Stimulated activated CD4-positive, alpha-beta T cell treated with anti-CD3 and anti-CD28 coated beads, Interleukin-4, amount 100 ng/mL, for 48 hours (primary cell): ENCODE measurements at places on chromosomes 5 and 9.

- no peak for DNase-seq
Observed at GRCh38 chr5:151952238-151952637, 27.6 kb upstream of the GLRA1 start.

DNA sequence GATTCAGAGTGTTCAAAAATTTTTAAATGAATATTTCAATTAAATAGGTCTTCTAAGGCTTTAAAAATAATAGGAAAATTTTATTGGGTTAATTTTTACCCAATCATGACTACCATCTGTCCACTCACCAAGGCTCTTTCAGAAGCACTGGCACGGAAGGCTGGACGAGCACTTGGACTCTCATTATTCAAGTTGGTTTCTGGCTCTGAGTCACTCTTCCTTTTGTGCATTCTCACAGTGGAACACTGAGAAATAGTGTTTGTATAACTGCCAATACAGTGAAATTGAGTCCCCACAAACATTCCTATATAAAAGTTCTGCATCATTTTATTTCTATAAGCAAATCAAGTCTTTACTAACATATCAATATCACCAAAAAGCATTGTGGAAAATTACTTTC, 1149.0 kb downstream of the EFNA5 start:
- DNase-seq = no peak

DNA sequence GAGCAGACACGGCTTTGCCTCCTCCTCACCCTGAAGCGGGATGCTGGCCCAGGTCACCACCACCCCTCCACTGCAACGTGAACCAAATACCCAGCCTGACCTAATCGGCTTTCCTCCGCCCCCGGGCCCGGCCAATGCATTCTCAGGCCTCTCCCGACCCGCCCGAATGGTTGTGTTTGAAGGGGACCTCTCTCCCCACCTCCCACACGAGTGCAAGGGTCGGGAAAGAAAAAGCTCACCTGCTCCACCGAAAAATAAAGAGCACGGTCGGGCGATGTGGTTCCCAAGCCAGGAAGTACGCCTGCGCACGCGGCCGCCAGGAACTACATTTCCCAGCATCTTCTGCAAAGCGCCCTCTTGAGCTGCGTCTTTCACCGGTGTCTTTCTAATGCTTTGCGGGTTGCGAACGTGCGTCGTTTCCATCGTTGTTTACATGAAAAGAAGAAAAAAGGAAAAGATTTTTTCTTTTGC, at the start of gene ZNF883:
Gene ZNF883, minus strand, starts transcription at position 282 of the 471 bp plus-strand sequence.
- peak; percentile 15 for DNase-seq

DNA sequence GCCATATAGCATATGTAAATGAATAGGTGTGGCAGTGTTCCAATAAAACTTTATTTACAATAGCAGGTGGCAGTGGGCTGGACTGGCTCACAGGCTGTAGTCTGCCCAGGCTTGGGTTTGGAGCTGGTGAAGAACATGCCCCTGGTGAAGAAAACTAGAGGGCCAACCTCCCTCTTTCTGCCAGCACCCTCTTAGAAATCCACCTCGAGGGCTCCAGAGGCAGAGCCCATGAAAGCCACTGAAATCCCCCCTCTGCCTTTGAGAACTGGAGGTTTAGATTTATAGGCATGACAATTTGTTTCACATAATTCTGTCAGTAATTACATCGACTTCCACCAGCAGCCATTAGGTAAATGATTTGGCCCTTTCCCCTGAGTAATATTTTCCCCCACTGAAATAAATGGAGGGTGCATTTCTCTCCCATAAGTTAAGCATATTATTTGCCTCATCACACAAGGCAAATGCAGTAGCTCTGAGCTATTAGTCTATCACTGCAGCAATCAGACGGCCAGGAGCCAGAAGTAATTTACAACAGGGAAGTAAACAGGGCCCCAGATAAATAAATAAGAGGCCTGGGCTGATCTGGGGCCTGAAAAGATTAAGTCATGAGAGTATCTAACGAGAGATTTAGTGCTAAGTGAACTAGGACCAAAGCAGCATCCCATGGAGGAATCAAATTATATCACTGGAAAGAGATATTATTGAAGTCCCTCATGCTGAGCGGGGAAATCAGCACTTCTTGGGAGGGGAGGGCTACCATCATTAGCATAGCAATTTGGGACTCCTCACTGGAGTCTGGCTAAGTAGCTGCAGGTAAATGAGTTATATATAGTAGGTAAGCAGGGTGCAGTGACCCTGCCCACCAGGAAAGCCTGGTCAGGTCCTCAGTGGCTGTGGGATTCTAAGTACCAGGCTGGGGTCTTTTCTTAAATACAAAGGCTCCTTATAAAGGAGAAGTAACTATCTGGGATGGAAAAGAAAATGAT, 123.9 kb downstream of the SLIT3 start:
- no peak for DNase-seq

DNA sequence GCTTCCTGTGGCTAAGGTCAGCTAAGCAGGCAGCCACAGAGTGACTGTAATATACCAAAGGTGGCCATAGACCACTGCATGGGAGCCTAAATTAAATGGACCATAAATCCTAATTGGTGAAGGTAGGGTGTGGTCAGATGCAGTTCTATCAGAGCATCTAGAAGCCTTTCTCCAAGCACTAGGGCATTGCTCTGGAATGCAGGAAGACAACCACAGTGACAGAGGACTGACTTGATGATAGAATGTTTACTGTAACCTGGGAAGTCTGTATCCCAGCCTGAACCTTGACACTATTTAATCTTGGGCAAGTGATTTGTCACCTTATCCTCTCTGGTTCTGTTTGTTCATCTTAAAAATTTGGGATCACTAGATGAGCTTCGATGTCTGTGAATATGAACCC, 2.3 kb downstream of the FBXO38 start:
- DNase-seq = no peak

DNA sequence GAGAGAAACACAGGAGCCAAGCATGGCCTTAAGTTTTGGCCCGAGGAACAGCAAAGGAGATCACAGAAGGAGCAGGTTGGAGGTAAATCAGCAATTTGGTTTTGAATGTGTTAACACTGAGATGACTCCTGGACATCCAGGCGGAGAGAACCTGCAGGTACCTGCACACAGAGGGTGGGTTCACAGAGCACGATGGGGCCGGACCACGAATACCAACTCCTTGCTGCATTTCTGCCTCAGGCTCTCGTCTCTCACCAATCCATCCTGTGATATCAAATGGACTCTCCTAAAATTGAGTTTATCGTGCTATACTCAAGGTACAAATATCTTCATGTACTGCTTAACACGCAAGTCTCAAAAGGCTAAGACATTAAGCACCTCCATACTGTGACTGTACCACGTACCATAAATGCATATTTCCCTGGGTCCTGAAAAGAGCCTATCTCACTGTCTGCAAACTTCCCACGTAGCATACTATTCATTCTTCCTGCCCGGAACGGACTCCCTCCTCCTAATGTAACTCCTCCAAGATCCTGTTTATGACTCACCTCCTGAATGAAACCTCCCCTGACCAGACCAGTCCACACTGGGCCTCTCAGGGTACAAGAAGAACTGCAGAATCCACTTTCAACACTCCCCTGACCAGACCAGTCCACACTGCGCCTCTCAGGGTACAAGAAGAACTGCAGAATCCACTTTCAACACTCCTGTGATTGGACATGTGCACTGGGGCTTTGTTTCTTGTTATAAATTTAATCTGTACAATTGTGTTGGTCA, 380.8 kb upstream of the RFX3 start:
- no peak for DNase-seq

- DNase-seq = no peak
Observed at GRCh38 chr5:61941637-61942036, 364.4 kb upstream of the KIF2A start.

DNA sequence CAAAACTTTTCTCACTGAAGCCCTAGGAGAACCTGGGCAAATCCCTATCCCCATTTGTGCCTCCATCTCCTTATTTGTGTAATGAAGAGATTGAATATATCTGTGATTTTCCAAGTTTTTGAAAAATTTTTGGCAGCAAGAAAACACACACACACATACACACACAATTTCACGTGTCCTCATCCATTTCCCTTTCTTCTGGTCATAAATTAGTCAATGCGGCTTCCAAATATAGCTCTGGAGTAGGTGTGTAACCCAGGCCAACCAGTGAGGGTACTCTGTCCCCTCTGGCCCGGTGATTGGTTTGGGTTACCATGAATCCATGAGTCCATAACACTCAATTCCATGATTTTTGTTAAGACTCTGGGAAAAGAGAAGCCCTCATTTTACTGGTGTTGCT, 12.7 kb downstream of the CSF1R start:
- no peak for DNase-seq

DNA sequence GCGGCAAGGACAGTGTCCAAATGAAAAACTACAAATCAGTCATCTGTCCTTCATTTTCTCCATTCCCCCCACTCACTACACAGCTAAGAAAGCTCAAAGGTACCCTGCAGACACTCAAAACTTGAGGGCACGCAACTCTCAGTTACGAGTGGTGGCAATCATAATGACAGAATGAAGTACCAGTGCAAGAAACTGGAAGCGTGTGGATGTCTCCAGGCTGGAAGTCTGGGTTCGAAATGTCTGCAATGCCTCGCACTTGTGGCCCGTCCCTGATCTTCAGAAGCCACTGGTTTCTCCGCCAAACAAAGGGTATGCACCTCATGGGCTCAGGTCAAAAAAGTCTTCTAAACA, 597 bp upstream of the CENPH start:
- no peak for DNase-seq

DNA sequence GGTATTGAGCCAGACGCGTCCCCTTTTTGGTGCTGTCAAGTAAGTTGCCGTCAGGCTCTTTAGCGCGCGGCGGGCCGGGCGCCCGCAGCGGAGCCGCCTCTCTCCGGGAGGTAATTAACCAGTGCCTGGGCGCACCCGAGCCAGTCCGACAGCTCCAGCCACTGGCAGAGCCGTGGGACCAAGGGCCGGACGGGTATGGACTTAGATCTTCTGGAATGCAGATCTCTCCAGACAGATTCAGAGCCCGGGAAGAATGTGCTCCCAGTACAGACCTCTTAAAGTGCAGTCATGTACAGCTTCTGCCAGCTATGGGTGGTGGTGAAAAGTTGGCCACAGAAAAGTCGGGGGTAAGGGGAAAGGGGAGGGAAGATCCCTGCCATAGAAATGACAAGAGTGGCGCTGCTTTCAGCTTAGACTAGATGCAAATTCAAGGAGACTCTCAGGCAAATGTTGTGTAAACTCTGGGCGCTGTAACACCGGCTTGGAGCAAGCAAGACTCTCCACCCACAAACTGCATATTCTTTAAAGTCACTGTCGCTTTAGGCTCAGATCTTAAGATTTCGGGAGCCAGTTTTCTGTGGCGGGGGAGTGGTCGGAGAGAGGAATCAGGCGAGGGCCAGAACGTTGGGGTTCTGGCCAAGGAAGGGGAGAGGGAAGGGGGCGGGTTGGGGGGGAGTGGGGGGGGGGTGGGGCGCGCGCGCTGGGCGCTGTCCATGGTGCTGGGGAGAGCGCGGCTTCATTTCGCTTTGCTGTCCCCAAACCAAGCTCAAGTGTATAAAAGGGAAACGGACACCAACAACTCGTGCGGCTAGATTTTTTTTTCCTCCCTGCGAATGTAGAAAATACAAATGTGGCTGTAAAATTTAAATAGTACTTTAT, 29.2 kb downstream of the NR2F1 start:
- DNase-seq = no peak

- DNase-seq = no peak
Observed at GRCh38 chr5:72245546-72245945, 74.5 kb downstream of the MRPS27 start.

- no peak for DNase-seq
Observed at GRCh38 chr5:138541511-138542179, 1.4 kb downstream of the ETF1 start.

DNA sequence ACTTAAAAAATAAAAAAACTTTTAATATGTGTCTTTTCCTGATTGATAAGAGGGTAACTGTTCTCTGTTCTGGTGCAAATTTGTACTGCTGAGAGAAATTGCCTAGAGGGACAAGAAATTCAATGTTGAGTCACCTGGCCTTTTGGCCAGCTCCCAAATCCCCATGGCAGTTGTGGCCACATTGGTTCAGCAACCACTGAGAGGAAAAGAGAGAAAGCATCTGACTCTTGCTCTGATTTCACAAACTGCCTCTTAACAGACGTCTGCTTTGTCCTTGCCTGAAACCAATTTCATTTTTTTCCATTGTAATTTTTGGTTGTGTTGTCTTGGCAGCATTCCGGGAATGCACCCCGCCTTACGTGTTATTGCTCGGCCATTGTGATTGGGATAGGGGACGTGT, 42.4 kb downstream of the NTRK2 start:
- no peak for DNase-seq

DNA sequence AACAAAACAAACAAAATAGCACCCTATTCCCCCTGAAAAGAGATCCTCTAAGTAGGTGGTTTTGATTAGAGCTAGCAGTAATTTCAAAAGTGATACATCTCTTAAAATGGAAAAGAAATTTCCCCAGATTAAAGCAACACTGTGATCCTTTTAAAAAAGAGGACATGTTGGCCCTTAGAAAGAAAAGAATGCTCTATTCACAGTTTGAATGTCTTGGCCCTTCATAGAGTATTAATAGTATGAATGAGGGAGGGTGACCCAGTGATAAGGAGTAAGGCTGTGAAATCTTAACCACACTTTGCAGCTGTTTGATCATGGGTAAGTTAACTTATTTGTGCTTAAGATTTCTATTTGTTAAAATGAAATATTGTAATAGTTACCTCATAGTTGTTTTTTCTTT, 467.7 kb upstream of the MEF2C start:
- no peak for DNase-seq

GRCh38 chr9:127295005-127295404, 30.4 kb downstream of the GARNL3 start:
- no peak for DNase-seq

GRCh38 chr5:122436615-122437014, 124.6 kb downstream of the SNCAIP start:
- no peak for DNase-seq

DNA sequence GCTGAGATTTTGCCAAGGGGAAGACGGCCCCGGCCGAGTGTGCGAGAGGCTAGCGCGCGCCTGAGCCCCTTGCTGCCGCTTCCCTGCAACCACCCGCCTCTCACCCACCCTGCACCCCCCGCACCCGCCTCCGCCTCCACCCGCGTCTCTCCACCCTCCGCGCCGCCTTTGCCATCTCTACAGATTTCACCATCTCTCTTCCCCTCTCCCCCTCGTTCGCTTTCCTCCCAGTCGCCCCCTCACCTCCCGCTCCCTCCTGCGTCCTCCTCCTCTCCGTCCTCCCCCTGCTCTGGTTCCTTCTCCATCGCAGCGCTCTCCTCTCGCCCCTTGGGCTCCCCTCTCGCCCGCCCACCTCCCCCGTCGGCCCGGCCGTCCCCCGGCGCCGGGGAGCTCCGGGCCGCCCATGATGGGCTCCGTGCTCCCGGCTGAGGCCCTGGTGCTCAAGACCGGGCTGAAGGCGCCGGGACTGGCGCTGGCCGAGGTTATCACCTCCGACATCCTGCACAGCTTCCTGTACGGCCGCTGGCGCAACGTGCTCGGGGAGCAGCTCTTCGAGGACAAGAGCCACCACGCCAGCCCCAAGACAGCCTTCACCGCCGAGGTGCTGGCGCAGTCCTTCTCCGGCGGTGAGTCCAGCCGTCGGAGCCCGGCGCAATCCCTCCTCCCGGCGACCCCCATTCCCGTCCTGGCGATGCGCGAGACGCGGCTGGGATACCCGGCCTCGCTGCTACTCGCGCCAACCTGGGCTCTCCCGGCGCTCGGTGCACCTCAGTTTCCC, at the start of gene PRDM12:
Gene PRDM12, plus strand, starts transcription at position 344 of the 778 bp plus-strand sequence. Its CDS starts 60 bp downstream, at position 404.
- DNase-seq = no peak
